ENCODE measurements at places on chromosomes 2 and 18.

GRCh38 chr2:45343251-45344017 lies 267.6 kb downstream of the SRBD1 start:
- peak; percentile 9 for DNase-seq

GRCh38 chr2:36404754-36405153 lies 49.2 kb downstream of the CRIM1 start:
- no peak for DNase-seq

GRCh38 chr2:15964936-15965563 lies 24.7 kb downstream of the MYCN start:
- no peak for DNase-seq

GRCh38 chr2:9360701-9361100 lies 62.6 kb downstream of the ITGB1BP1 start:
- peak; percentile 39 for DNase-seq

- DNase-seq: no peak
Observed at GRCh38 chr2:226905718-226906117, 69.9 kb downstream of the RHBDD1 start.
